Stomach (tissue), 19 donors: ENCODE measurements at places on chromosomes 2 and 18. TPM values are rescaled to one million over a fixed set of nuclear protein-coding genes. Genes with fewer than 3 reads are reported as not detected.

- H3K27ac ChIP-seq: no peak overlapping the region
- DNase-seq: no peak
- peaks cover 3% of the 10 kb centered on the region for H3K36me3 ChIP-seq
- H3K27me3 ChIP-seq: no peaks in the 10 kb centered on the region
Measured at GRCh38 chr2:241466230-241466629, 42.2 kb downstream of the STK25 start.

- H3K27me3 ChIP-seq: no peaks in the 10 kb centered on the region
- H3K27ac ChIP-seq: no peak overlapping the region
- H3K4me1 ChIP-seq: peaks cover 11% of the 10 kb centered on the region
- peaks cover 87% of the 10 kb centered on the region for H3K36me3 ChIP-seq
- no peak for DNase-seq
Measured at GRCh38 chr2:201275990-201276389, 15.7 kb downstream of the CASP8 start.

Gene TANC1
- 5.5 TPM for polyA plus RNA-seq

Gene BOD1L2
- not detected for polyA plus RNA-seq

Gene KIF5C
- 1.1 TPM for polyA plus RNA-seq

Gene OTOS
- not detected for polyA plus RNA-seq
